ENCODE measurements at places on chromosomes 1 and 21.

GRCh38 chr21:34513129-34513675 is 1.2 kb upstream of the KCNE1 start:
- DNase-seq: no peak

- DNase-seq: peak; percentile 50
These were observed 37.1 kb upstream of the NBL1 start for GRCh38 chr1:19606817-19607642.

GRCh38 chr1:103373991-103374390 is 151.5 kb upstream of the RNPC3 start:
- no peak for DNase-seq

DNA sequence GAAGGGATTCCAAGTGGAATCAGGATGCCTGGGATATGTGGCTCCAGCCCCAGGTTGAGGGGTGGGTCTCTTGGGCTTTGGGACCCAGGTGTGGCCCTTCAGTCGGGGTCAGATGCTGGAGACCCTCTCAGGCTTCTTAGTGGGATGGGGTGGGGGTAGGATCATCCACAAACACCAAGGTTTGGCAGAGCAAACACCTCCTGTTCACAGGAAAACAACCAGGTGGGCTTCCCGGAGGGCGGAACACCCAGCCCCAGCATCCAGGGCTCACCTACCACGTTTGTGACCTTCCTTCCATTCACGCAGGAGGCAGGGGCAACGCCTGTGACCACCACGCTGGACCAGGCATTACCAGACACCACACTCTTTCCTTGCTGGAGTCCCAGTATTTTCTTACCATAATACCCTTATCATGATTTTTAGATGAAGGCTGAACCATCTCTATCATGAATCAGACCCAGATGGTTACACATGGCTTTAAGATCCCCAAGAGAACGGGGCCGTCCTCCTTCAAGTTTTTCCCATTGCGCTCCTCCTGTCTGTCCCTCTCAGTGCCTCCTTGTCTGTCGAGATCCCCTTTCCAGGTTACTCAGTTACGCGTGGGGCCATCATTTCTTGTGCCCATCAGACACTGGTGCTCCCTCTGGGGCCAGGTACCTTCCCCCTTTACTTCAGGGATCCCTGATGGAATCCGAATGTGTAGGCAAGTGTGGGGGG is 428.2 kb downstream of the NPHP4 start:
- DNase-seq: no peak

DNA sequence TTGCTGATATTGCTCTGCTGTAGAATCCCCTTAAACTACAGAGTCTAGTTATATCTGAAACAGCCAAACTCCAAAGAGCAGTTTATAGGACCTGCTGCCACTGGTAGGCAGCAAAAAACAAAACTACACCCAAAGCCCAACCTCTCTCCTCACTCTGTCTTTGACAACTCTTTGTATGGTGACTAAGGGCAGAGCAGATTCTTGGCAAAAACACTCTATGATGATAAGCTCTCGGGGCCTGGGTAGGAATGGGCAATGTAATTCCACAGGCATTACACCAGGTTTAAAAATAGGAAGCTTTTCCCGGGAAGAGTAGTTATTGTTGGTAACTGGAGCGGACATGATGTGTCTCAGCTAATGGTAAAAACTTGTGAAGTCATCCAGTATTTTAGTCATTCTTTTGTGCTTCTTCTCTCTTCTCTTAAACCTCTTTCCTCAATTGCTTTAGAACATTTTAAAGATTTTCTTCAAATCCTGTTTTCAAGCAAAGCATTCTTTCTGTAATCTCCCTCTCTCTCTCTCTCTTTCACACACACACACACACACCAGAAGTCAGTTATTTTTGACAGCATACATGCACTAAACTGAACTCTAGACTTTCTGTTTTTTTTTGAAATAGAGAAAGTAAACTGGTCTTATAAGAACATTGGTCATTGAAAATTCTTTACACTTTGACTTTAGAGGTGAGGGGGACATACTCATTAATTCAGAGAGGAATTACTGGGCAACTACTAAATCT is 193.5 kb downstream of the PAPPA2 start:
- no peak for DNase-seq

GRCh38 chr21:25408666-25409065 is 198.6 kb downstream of the MRPL39 start:
- no peak for DNase-seq

DNA sequence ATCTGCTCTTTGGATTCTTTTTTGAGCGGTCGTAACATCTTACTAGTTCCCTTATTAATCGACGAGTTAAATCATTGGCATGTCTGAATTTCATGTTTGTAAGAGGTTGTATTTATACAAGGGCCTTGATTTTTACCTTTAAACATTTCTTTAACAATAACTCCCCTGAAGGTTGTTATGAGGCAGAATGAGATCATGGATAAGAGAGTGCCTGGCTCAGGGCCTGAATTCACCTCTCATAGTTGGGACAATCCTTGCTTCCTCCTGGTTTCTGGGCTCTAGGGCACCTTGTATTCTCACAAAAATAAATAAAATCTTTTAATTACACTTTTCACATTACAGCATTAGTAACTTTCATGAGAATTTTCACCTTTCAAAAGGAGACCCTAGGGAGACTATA is 55.4 kb downstream of the MDM4 start:
- DNase-seq: no peak

DNA sequence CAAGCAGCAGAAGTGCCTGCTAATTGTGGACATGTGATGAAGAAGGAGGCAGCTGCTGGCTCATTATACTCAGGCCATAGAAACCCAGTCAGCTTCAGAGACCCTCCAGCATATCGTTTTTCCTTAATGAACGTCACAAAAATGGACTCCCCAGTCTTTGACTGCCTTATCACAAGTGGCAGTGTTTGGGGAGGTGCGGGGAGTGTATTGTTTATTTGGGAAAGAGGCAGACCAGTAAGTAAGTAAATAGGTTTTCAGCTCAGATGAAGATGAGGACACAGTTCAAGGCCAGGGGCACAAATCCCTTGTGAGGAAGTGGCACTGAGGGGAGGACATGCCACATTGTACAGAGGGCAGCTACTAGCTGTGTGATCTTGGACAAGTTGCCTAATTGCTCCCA is 43.5 kb upstream of the NRDC start:
- no peak for DNase-seq

DNA sequence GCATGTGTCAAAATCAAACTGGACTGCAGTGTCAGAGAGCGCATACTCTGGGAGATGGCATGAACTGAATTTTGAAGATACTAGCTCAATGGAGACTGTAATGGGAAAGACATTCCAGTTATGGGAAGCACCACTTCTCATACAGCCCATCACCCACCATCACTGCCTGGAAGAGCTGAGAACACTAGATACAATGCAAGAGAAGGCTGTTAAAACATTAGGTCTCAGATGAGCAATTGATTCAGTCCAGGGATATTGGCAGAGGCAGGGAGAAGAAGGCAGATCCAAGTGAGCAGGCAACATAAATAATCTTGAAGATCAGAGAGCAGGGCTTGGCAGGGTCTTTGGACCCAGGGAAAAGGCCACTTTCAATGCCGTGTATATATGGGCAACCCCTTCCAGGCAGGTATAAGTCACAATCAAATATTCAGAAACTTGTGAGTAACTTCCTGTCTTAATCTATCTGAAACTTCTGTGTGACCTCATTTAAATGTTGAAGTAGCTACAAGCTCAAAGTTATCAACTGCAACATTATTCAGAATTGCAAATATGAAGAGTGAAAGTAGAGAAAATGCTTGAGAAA is 290.3 kb upstream of the SGIP1 start:
- DNase-seq: peak; percentile 17

DNA sequence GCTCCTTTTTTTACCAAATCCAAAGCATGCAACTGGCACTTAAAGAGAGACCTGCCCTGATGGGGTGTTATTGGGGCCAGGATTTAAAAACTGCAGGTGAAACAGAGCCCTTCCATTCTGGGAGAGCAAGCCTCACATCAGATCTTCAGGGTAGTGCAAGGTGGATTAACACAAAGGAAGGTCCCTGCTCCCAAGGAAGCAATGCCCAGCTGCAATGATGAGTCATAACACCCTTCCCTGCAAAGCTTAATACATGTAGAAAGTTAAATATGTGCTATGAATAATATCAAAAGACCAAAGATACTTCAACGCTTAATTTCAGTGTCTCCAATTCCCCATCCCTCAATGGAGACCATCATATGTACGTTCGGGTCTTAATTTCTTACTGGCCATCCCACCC is 508.0 kb downstream of the OMA1 start:
- no peak for DNase-seq

DNA sequence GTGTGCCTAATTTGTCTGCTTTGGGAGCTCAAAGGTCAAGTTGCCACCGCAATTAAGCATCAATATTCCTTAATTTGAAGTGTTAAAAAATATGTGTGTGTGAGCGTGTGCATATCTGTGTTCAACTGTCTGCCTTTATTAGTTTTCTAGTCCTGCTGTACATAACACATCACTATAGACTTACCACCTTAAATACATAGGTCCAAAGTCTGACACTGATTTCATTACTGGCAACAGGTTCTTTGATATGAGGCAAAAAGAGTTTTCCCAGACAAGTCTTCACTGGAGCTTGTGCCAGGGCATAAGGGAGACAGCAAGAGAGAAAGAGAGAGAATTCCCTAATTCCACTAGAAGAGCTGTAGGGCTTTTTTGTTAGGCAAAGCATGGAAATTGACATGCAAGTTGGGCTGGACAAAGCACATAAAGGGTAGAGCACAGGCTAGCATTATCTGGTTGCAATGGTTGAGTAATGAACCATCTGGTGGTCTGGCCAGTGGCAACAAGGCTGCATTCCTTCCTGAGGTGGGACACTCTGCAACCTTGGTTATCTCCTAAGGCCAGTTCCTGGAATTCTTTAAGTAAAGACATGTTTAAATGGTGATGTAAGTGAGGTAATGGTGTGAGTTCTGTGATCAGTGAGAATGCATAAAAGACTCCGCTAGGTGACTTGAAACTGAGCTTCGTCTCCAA is 457.2 kb upstream of the ADAMTS5 start:
- no peak for DNase-seq

DNA sequence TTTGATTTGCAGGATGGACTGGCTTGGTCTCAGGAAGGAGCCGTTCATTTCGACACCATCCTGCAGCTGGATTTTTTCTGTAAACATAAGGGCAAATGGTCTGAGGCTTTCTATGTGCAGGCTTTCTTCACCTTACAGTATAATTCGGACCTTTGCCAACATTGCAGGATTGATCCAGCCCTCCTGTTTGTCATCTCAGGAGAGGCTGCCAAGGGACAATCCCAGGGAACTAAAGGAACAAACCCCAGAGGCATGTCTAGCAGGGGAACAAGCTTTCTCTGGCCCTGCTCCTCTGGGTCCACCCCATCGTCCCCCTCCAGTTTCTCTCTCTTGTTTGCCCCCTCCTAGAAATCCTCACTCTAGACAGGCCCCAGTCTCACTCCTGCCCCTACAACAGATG is 24.8 kb upstream of the GBP6 start:
- DNase-seq: no peak
